ENCODE measurements at places on chromosomes 13 and 19.

- DNase-seq: peak; percentile 33
Measured at GRCh38 chr13:43377973-43378372, 354.6 kb downstream of the DNAJC15 start.

- no peak for DNase-seq
Measured at GRCh38 chr13:45209229-45209628, 8.4 kb upstream of the KCTD4 start.

- no peak for DNase-seq
Measured at GRCh38 chr13:36981156-36981743, 17.9 kb downstream of the ALG5 start.

GRCh38 chr19:55809381-55810058 lies 22.3 kb downstream of the NLRP11 start:
- DNase-seq: peak; percentile 67

Measured in pancreas (tissue), 10 donors.